ENCODE measurements at places on chromosomes 4 and X. TPM values are rescaled to one million over a fixed set of nuclear protein-coding genes. Genes with fewer than 3 reads are reported as not detected.

DNA sequence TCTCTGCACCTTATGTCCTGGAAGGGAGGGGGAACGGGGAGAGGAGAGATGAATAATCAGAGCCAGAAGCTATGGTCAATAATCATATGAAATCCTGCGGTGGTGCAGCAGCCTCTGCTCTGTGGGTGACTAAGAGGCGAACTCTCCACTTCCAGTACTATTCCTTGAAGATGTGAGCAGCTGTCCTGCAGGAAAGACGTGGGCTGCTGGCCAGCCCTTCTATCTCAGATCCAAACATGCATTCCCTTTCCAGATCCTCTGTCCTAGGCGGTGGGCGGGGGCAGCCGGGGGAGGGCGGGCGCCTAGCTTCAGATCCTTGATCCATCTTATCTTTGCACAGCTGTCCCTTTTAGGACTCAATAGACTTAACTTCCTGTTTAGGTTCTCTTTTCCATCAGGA lies 34.5 kb downstream of the SPINK2 start:
- peaks cover 10% of the 10 kb centered on the region for H3K27me3 ChIP-seq
- H3K4me3 ChIP-seq = no peak overlapping the region
- no peak for DNase-seq
- no peak overlapping the region for H3K27ac ChIP-seq
- H3K4me1 ChIP-seq = no peaks in the 10 kb centered on the region
- H3K36me3 ChIP-seq = no peaks in the 10 kb centered on the region

DNA sequence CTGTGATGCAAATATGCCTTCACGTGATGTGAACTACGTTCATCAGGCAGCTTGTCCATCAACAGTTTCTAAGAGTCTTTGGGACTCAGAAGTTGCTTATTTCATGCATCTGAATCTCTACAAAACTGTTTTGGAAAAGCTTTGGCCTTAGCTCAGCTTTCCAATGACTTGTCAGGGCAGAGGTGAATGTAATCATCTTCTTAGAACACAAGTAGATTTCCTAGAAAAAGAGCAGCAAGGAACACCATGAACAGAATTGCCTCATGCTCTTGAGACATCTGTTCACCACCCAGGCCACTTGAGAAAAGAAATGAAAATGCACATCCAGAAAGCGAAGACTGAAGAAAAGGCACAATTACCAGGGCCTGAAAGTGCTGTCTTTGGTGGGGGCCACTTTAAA lies 105.8 kb upstream of the PDHA1 start:
- H3K27me3 ChIP-seq = no peaks in the 10 kb centered on the region
- no peaks in the 10 kb centered on the region for H3K36me3 ChIP-seq
- DNase-seq = no peak
- no peak overlapping the region for H3K27ac ChIP-seq

The SOWAHB gene
- total RNA-seq = not detected

The ADH6 gene
- not detected for total RNA-seq

- H3K4me1 ChIP-seq = peaks cover 9% of the 10 kb centered on the region
- no peak for DNase-seq
- no peak overlapping the region for H3K27ac ChIP-seq
- no peak overlapping the region for H3K4me3 ChIP-seq
- H3K27me3 ChIP-seq = no peaks in the 10 kb centered on the region
Measured at GRCh38 chr4:2497931-2498330, 29.0 kb downstream of the RNF4 start.

GRCh38 chr4:7365462-7366179 lies 69.1 kb downstream of the PSAPL1 start:
- no peaks in the 10 kb centered on the region for H3K4me1 ChIP-seq
- H3K27me3 ChIP-seq = no peaks in the 10 kb centered on the region
- no peak overlapping the region for H3K4me3 ChIP-seq
- no peak overlapping the region for H3K27ac ChIP-seq
- no peaks in the 10 kb centered on the region for H3K36me3 ChIP-seq
- DNase-seq = no peak

The CTAG1B gene
- not detected for total RNA-seq

DNA sequence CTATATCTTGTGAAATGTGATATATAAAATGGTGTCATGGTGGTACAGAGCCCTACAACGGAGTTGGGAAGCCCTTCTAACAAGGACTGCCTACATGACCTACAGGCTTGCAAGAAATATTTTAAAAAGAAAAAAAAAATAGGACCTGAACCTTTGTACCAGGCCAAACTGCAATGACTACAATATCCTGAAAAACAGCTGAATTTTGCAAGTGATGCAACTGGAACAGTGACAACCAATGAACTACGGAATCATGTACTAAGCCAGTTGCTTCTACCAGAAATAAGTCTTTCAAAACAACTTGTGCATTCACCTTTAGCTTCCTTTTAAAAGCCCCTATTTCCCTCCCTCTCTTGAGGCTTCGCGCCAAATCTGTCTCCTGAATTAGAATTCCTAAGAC lies 58.4 kb downstream of the PDGFC start:
- H3K36me3 ChIP-seq = no peaks in the 10 kb centered on the region
- no peak overlapping the region for H3K27ac ChIP-seq
- H3K27me3 ChIP-seq = no peaks in the 10 kb centered on the region
- DNase-seq = no peak
- H3K4me1 ChIP-seq = no peaks in the 10 kb centered on the region
- H3K4me3 ChIP-seq = no peak overlapping the region

DNA sequence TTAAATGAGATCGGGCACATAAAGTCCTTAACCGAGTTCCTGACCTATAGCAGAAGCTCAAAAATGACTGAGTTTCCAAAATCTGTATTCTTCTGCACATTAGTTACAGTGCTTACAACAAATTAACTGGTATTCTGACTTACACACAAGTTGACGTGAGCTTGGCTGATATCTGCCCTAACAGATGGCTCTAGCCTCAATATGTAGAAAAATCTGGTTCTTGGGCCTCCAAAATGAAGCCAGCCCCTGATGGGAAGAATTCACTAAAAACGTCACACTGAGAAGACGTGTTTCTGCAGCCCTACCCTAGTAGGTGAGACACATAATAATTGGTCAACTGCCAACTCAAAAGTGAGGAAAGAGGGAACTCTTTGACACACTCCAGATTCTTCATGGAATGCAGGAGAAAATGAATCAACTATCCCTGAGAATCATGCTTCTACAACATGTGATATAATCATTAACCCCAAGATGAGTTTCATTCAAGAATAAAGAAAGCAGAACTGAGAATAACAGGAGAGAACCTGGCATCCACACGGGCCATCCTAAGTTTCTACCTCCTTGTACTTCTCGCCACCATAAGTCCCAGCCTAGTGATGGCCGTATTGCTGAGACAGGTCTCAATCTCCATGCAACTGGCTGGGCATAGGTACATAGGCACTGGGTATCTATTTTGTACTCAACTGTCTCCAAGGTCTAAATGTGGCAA lies 8.2 kb downstream of the STX18 start:
- peaks cover 2% of the 10 kb centered on the region for H3K36me3 ChIP-seq
- H3K27me3 ChIP-seq = no peaks in the 10 kb centered on the region
- H3K4me3 ChIP-seq = no peak overlapping the region
- H3K27ac ChIP-seq = no peak overlapping the region
- H3K4me1 ChIP-seq = no peaks in the 10 kb centered on the region

DNA sequence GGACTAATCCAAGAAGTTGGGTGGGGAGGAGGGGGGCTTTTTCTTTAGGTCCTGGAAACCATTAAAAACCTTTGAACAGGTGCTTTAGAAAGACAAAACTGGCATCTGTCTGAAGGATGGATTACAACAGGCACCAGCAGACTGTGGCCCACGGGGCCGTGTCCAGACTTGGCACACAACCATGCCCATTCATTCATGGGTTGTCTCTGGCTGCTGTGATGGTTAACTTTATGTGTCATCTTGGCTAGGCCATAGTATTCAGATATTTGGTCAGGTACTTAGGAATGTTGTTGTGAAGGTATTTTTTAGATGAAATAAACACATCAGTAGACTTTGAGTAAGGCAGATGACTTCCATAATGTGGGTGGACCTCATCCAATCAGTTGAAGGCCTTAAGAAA lies 45.5 kb downstream of the TBL1X start:
- no peak overlapping the region for H3K27ac ChIP-seq
- peaks cover 7% of the 10 kb centered on the region for H3K4me1 ChIP-seq
- DNase-seq = no peak
- H3K27me3 ChIP-seq = no peaks in the 10 kb centered on the region
- H3K36me3 ChIP-seq = peaks cover 43% of the 10 kb centered on the region

The STATH gene
- not detected for total RNA-seq

- H3K36me3 ChIP-seq = no peaks in the 10 kb centered on the region
- no peak overlapping the region for H3K4me3 ChIP-seq
- no peak overlapping the region for H3K27ac ChIP-seq
- no peak for DNase-seq
- no peaks in the 10 kb centered on the region for H3K27me3 ChIP-seq
Measured at GRCh38 chr4:79147251-79147650, 178.6 kb downstream of the NAA11 start.

The FAM47E gene
- total RNA-seq = not detected

- H3K27me3 ChIP-seq = no peaks in the 10 kb centered on the region
- no peak overlapping the region for H3K27ac ChIP-seq
- no peak overlapping the region for H3K4me3 ChIP-seq
- no peaks in the 10 kb centered on the region for H3K4me1 ChIP-seq
Measured at GRCh38 chrX:63889001-63889400, 104.0 kb upstream of the ARHGEF9 start.

The FAT4 gene
- total RNA-seq = not detected

DNA sequence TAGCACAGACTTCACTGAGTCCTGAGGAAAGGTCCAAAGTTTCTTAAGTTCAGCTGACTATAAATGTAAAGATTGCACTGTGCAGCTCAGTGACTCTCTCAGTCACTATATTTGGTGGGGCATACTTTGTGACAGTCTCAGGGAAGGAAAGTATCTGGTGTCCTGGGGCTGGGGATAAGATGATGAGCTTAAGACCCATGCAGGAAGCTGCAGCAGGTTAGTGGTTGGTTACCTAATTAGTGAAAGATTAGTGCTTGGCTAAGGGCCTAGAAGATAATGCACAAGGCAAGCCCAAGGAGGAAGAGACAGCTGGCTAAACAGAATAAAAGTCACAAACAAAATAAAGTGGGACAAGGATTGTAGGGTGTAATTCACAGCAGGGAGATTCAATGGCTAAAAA lies 25.4 kb upstream of the SLITRK4 start:
- no peak overlapping the region for H3K4me3 ChIP-seq
- H3K36me3 ChIP-seq = no peaks in the 10 kb centered on the region
- no peak for DNase-seq
- no peak overlapping the region for H3K27ac ChIP-seq
- no peaks in the 10 kb centered on the region for H3K4me1 ChIP-seq
- no peaks in the 10 kb centered on the region for H3K27me3 ChIP-seq

The WDR17 gene
- 2.1 TPM for total RNA-seq

The CXCL11 gene
- not detected for total RNA-seq

All from activated CD4-positive, alpha-beta T cell treated with anti-CD3 and anti-CD28 coated beads, Interleukin-2, amount 10 ng/mL, durations not matched to agents 24 days and 14 days (primary cell).